Right renal cortex interstitium (tissue), 3 donors: ENCODE measurements at places on chromosomes 7 and 10. TPM values are rescaled to one million over a fixed set of nuclear protein-coding genes. Genes with fewer than 3 reads are reported as not detected.

DNA sequence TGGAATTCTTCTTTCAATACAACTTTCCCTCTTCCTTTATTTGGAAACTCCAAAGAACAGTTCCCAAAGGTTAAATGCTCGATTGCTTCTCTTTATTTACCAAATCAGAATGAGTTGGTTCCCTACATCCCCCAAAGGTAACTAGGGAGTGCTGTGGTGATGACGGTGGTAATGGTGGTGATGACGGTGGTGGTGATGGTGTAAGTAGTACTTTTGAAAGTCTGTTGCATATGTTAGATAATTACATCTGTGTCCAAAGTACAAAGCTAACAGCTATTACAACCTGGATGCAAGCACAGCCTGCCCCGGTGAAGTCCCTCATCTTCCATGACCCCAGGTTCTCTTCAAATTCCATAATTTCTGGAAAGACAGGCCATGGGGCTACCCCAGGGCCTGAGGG is 115.1 kb downstream of the TNS3 start:
- DNase-seq = no peak

The PRLHR gene
- not detected for polyA plus RNA-seq

- DNase-seq = no peak
These were observed 379.3 kb upstream of the POM121L12 start for GRCh38 chr7:52656098-52656497.

DNA sequence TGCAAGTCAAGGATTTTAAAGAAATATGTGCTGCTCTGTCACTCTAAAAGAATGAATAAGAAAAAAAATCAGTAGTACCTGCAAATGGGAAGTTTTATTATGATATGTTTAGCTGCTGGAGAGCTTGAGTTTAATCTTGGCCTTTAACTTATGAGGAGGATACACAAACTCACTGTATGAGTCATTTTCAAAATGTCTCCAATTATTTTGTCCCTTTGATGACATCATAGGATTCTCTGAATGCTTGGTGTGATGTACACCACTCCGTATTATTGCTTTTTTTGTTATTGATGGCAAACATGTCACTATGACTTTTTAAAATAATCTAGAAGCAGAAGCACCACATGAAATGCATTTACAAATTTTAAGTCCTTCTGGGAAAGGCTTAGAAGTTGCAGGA is 125.8 kb downstream of the RALA start:
- no peak for DNase-seq

DNA sequence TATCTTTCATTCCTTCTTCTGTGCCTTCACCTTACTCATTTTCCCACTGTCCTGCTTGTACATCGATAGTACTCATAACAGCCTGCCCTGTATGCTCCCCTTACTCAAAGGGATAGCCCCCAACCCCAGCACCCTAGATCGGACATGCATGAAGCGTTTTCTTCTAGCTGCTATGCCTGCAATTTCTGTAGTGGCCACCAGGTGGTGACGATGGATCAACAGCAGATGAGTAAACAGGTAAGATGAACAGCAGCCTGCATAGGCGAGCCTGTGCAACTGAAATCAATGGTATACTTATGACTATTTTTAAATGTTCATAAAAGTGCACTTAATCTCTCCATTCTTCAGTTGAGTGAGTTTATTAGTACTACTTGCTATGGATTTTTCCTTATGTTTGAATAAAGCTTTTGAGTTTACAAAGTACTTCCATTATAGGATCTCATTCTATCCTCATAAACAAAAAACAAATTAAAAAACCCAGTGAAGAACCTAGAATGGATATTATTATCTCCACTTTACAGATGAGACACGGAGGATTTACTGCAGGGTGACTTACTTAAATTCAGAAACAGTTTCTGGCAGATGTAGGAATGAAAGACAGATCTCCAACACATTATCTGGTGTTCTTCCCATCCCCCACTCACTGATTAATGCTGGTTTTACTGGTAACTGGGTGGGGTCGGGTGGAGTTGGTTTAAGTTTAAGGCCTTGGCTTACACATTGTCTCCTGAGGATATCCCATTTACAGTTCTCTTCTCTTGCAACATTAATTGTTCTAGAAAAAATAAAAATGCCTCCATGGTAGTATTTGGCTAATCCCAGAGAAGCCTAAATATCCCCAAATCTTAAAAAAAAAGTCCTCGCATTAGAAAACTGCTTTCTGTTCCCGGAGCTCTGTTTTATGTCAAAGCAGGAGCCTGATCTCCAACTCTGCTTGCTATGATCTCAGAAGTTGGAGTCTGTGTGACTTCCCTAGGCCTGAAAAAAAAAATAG is 222.1 kb downstream of the GLI3 start:
- DNase-seq = no peak

DNA sequence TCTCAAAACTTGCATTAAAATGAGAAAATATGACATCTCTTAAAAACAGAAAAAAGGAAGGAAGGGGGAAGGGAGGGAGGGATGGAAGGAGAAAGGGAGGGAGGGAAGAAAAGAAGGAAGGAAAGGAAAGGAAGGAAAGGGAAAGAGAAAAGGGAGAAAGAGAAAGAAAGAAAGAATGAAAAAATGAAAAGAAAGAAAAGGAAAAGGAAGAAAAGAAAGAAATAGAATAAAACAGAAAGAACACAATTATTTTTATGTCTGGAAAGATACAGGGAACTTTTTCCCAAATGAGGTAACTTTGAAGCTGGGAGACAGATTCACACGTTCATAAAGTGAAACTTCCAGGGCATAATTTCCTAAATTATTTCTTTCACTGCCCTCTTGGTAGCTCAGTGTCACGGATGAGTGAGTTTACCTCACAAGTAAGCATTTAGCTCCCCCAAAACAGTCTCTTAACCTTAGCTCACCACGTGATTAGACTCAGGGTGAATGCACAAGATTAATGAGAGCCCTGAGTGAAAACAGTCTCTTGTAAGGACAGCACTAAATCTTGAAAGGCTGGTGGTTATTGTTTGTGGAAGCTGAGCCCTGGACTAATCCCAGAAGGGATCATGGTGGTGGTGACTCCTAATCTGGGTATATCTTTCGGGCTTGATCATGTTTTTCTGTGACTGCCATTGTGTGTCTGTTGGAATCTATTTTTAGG is 74.1 kb upstream of the HDAC9 start:
- no peak for DNase-seq

- no peak for DNase-seq
These were observed 645.7 kb downstream of the ANKRD7 start for GRCh38 chr7:118870187-118870586.

GRCh38 chr10:84416245-84416555 is 87.8 kb downstream of the CCSER2 start:
- no peak for DNase-seq

DNA sequence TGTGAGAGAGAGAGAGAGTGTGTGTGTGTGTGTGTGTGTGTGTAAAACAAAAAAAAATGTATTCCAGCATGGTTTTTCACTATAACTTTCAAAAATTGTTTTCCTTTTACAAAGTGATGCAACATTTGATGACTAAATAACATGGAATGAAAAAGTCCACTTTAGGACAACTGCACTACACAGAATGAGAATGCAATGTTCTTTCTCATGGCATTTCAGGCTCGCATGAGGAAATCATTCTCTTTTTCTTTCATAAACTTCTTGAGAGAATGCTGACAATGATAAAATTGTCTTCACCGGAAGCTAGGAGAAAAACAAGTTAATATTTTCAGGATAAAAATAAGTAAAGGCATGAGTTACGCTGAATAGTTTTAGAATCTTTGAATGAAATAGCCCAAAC is 53.7 kb downstream of the SLC16A12 start:
- no peak for DNase-seq

DNA sequence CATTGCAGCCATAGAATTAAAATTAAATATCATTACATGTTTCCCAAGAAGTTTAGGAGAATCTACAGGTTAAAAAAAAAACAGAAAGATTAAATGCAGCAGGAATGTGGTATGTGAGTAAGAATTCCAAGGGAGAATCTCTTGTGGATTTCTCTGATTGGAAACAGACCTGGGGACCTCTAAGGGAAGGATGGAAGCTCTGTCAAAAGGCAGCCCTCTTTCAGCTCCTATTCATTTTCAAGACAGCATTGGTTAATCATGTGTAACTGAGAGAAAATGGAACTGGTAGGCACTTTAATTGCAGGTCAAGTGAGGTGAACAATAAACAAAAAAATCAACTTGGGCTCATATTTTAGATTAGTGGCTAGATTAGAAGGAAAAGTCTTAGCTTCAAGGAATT is 81.4 kb upstream of the MTPN start:
- DNase-seq = no peak

The FAM241B gene
- 9.7 TPM for polyA plus RNA-seq

The GPR26 gene
- not detected for polyA plus RNA-seq

The C10orf62 gene
- polyA plus RNA-seq = 0.35 TPM

DNA sequence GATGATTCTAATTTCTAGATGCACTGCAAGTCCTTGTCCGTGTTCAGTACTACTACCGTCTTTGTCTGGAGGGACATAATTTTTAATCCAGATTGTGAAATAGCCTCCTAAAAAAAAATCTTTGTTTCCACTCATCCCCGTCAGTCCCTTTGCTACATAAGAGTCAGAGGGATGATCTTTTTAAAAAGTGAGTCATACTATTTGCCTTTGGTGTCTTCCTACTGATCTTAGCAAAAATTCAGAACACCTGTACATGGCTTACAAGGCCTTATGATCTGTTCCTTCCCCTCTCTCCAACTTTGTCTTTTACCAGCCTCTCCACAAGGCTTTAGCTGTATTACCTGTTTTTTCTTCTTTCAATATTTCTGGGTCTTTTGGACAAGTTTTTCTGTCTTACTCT is 173.5 kb downstream of the MLLT10 start:
- no peak for DNase-seq

DNA sequence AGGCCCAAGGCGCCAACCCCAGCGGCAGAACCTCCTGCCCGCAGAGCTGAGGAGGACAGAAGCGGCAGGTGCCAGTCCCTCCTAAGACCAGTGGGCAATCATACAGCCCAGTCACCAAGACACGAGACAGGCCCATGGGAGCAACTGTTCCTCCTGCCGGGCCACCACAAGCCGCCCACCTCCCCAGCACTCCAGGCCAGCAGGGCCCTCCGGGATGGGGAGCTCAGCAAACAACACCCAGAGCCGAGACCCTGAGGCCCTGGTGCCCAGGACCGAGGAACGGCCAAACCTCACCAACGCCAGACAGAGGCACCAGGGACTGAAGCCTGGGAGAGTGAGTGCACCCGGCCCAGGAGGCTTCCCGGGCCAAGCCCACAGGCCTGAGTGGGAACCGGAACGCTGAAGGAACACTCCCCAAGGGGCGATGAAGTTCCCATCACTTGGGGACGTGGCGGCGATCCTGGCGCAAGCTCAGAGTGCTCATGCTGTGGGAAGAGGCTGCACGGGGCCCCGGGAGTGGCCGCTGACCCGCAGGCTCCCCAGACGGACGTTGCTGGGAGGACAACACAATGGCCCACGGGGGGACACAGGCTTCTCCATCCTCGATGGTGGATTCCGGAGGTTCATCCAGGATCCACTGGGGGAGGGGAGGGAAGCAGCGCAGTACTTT is 35.1 kb downstream of the GPER1 start:
- no peak for DNase-seq

GRCh38 chr7:27185854-27186667 is 1.0 kb upstream of the HOXA11 start:
- no peak for DNase-seq

DNA sequence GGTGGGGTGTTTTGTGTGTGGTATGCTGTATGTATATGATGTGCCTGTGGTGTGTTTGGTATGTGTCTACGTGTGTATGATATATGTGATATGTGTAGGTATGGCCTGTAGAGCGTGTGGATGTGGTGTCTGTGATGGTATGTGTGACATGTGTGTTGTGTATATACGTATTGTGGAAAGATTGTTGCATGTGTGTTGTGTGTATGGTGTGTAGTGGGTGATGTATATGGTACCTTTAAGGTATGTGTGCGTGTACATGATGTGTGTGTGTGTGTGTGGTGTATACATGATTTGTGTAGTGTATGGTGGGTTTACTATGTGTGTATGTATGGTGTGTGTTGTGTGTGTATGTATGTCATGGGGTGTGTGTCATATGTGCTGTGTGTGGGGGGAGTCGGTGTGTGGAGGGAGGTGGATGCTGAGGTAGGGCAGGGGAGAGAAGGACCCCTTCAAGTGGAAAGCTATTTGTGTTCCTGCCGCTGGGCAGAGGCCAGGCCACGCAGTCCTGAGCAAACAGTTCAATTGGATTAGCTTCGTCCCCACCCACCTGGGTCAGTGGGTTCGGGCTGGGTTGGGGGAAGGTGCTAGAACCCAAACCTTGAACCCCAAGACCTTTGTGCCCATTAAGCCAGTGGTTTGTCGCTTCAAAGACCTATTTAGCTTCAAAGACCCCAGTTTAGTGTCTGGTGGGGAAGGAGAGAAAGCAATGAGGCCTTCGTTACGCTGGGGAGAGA is 1.9 kb upstream of the TRPV6 start:
- DNase-seq = no peak

DNA sequence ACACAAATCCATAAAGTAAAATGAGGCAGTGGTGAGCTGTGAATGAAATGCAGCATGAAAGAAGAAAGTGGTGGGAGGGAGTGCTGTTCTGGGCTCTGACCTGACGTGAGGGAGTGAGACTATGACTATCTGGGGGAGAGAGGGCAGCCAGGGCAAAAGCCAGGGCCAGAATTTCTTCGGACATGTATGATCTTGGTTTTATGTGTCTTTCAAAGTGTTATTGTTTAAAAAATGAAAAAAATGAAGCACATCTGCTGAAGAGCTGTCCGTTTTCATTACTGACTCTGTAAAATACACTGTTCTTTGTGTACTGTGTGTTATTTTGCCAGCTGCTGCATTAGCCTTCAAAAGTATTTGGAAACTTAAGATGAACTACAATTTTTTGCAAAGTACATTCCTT is 70.2 kb upstream of the KLF14 start:
- no peak for DNase-seq

- no peak for DNase-seq
These were observed at the start of gene NEUROG3 for GRCh38 chr10:69573056-69573806. Gene NEUROG3, minus strand, starts transcription at chr10:69573422. Its CDS starts 379 bp downstream, at chr10:69573043.

GRCh38 chr7:149284850-149285585 is 23.0 kb downstream of the ZNF783 start:
- peak; percentile 74 for DNase-seq

The CYP2C19 gene
- not detected for polyA plus RNA-seq

DNA sequence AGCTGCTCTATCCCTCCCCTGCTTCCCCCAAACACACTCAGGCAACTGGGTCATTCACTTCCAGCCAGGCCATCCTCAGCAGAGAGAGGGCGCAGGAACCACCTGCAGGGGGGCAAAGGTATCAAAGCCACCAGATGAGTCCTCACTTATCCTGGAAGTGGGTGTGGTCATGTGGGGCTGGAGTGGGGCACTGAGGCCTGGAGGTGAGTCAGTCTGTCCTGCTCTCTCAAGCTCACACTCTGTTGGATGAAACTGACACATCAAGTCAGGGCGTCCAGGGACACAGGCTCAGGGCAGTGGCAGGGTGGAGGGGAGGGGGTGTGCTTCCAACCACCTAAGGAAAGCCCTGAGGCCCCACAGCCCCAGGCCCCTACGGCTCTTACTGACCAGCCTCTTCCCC is 8.0 kb upstream of the ELFN1 start:
- DNase-seq = no peak

The YWHAG gene
- polyA plus RNA-seq = 128 TPM

The CALHM1 gene
- 0.07 TPM for polyA plus RNA-seq

DNA sequence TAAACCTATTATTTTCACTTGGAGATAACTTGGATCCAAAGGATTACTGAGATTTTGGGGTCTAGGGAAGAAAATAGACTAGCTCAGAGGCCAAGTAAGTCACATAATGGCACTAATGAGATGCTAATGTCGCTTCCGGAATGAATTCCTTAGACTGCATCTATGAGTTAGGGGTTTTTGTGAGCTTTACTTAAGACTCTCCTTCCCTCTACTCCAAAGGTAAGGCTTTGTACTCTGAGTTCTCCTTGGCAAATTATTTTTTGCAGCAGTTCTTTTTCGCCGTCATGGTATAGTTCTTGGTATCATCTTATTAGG is 143.9 kb upstream of the KLF14 start:
- DNase-seq = no peak

The FGFBP3 gene
- 3.3 TPM for polyA plus RNA-seq

- no peak for DNase-seq
These were observed 59.2 kb upstream of the PTN start for GRCh38 chr7:137402536-137403352.
